Endothelial cell of umbilical vein (primary cell): ENCODE measurements at places on chromosomes 3 and 15. TPM values are rescaled to one million over a fixed set of nuclear protein-coding genes. Genes with fewer than 3 reads are reported as not detected.

DNA sequence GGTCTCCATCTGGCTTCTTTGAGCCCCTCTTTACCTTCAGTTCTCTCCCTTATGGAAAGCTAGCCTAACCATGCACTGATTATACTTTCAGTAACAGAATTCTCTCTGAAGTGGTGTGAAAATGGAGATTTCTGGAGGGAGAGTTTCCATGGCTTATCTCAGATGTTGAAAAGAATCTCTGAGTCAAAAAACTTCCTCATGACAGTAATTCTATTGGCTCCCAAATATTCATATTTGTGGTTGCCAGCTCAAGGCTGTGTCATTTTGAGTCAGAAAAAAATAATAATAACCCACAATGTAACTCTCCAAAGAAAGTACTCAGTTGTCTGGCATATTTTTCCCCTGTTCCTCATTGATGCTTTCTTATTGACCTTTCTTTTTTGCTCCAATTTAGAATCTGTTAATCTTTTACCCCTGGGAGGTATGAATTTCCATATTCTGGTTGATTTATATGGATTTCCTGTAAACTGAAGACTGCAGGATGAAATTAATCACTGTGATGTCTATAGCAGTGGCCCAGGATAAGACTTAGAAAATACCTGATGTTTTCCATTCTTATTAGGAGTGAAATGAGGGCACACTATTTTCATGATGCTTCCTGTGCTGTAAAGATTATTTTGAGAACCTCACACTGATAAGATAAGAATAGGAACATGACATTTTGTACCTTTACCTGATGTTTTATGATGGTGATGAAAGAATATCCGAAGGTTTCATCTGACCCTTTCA is 149.5 kb upstream of the EPHA3 start:
- DNase-seq = no peak

DNA sequence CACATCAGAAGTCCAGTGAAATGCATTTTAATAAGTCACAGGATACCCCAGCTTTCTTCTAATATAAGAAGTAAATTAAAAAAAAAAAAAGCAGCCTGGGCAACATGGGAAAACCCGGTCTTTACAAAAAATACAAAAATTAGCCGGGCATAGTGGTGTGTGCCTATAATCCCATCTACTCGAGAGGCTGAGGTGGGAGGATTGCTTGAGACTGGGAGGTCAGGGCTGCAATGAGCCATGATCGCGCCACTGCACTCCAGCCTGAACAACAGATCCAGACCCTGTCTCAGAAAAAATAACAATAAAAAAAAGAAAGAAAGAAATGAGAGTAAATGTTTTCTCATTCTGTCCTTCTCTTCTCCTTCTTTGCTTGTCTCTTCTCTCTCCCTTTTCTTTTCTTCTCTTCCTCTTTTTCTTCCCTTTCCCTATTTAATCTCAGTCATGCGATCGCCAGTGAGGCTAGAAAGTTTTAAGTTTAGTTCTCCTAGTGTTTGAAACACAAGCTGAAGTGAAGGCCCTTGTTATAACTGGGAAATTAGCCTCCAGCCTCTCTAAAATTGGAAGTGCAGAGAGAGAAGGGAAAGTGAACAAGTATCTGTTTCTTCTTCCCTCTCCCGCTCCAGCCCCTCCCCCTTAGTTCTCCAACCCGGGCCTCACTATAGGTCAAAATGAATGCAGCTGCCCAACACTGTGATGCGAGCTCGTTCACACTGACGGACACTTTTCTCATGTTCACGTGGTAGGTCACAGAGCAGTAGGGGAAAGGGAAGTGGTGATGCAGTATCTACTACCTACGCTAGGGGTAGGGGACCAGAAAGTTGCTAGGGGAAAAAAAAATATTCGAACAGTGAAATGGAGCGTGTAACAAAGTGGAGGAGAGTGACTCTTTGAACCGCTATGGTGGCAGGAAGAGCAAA is 23.5 kb upstream of the TSC22D2 start:
- no peak for DNase-seq

DNA sequence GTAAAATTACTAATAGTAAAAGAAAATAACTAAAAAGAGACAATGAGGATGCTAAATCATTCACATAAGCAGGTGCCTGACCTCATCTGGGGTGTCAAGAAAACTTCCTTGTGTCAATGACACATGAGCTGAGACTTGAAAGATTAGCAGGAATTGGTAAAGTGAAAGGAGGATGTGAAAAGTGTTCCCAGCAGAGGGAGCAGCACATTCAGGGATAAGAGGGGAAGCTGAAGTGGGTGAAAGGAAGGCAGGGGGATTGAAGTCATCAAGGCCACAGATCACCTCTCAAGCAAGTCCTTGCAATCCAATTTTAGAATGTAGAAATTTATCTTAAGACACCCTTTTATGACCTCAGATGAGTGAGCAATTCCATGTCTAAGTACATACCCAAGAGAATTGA is 60.2 kb upstream of the ACP3 start:
- DNase-seq = peak; percentile 44

DNA sequence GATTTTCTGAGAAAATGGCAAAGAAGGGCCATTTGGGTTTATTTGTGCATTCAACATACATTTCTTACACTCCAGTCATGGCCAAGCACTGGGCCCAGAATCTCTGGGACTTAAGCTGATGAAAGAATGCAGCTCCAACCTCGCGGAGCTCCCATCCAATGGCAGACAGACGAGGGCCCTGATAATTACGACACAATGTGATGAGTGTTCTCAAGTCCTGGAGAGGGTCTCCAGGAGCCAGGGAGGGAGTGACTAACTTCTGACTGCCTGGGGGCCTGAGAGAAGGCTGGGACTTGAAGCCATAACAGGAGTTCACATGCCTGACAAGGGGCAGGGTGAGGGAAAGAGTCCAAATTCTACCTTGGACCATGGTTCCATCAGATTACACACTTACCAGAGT is 42.6 kb upstream of the BNC1 start:
- DNase-seq = no peak

Gene STRC
- polyA plus RNA-seq = 0.10 and 0.25 TPM in 2 replicates

- no peak for DNase-seq
Measured at GRCh38 chr15:58929891-58930416, 3.5 kb downstream of the SLTM start.

Gene GUCA1C
- not detected in 2 replicates for polyA plus RNA-seq

GRCh38 chr15:45187894-45188830 is at the start of gene SHF:
SHF (minus strand) TSS chr15:45187966; CDS start chr15:45187951, 15 bp downstream.
- peak; percentile 49 for DNase-seq

- no peak for DNase-seq
Measured at GRCh38 chr3:77222701-77223100, 182.8 kb downstream of the ROBO2 start.

DNA sequence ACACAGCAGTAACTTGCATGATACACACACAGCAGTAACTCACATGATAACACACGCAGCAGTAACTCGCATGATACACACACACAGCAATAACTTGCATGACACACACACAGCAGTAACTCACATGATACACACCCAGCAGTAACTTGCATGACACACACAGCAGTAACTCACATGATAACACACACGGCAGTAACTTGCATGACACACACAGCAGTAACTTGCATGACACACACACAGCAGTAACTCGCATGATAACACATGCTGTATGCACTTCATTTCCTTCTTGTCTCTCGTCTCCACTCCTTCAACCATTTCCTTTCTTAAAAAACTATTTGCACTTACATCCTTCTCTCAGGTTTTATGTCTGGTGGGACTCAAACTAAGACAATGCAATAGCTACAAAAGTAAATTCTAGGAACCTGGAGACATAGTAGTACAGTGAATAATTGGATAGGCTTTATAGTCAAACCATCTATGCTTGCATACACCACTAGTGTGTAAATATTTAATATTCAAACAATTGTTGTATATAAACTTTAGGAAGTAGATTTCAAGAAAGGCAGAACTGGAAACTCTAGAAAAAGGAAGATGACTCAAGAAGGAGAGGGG is 130.8 kb downstream of the UACA start:
- no peak for DNase-seq

DNA sequence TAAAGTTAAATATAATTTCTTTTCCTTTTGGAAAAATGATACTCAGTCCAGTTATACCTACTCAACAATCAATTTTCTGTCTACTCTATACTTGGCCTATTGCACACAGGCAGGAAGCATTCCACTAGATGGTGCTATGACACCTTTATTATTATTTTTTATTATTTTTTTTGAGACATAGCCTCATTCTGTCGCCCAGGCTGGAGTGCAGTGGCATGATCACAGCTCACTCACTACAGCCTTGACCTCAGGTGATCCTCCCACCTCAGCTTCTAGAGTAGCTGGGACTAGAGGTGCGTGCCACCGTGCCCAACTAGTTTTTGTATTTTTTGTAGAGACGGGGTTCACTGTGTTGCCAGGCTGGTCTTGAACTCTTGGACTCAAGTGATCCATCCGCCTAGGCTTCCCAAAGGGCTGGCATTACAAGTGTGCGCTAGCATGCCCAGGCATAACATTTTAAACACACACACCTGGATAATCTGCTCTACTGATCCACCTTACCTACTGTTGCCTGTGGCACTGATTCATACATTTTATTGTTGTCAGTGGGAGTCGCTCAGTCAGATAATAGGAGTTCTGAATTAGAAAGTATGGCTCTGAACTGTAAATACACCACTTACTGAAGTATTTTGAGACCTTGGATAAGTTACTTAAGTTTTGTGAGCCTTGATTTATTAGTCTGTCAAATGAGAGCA is 56.2 kb downstream of the EIF3J start:
- no peak for DNase-seq

GRCh38 chr3:150446470-150446977 is 38.4 kb downstream of the TSC22D2 start:
- no peak for DNase-seq

Gene DPPA4
- polyA plus RNA-seq = 0.06 and 0.10 TPM in 2 replicates

Gene ENTPD3
- polyA plus RNA-seq = 0.03 TPM in 1 of 2 replicates, not detected in the other

GRCh38 chr15:32922541-32922940 is 204.7 kb downstream of the GREM1 start:
- no peak for DNase-seq

DNA sequence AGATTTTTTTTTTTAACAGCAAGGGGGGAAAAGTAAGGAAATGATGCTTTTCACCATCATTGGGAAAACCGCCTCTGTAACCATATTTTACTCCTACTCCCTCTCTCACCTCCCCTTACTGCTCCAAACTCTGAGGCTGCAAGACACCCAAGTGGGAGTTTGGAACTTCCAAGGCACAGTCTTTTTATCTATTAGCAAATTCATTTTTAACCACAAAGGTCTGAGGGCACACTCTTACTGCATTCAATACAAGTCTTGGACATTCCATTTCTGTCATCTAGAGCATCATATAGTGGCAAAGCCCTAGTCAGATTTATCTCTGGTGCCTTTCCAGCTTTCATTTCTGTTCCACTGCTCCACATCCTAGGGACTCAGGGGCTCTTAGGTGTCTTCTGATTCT is 13.2 kb downstream of the FAM162A start:
- DNase-seq = no peak

DNA sequence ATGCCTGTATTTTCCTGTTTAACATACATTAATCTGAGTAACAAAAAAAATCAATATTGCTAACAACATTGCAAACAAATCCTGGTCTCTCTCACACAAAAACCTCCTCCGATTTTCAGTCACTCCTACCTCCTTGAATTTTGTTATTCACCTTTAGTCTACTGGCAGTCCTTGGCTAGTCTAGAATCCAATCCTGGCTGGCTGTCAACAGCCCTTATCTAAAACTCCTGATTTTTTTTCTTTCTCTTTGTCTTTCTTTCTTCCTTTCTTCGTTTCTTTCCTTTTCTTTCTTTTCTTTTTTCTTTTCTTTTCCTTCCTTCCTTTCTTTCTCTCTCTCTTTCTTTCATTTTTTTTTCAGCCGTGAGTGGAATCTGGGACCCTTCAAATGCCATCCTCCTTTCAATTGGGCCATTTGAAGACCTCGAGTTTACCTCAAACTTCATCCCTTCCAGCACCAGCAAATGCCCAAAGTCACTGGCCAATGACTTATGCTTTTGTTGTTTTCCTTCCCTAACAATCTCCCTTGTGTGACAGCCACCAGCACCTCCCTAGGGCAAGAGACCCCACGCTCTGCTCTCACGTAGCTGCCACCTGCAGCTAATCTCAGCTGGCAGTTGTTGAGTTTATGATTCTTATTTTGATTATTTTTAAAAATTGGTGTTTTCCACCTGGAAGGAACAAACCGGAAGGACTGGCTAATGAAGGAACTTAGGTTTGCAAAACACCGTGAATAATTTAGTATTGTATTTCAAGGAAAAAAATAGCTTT is 6.8 kb upstream of the ONECUT1 start:
- no peak for DNase-seq

DNA sequence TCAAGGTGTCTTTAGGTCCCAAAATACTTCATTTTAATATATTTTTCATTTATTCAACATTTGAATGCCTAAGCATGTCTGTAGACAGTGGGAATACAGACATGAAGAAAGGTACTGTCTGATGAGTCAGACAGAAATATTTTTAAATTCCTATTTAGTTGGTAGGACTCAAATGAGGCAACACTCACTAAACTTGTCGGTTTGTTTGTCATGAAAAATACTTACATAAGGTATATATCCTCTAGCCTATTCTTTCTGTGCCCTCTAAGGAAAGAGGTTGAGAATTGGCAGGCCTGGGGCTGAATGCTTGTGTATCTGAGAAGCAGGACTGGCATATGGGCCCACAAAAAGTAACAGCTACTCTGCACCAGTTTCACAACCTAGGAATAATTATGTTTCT is 423.6 kb upstream of the MDFIC2 start:
- no peak for DNase-seq

Gene ROPN1
- not detected in 2 replicates for polyA plus RNA-seq

- no peak for DNase-seq
Measured at GRCh38 chr15:96720656-96721055, 390.2 kb downstream of the NR2F2 start.

GRCh38 chr15:70093481-70094319 is 4.0 kb downstream of the TLE3 start:
- peak; percentile 39 for DNase-seq
